ENCODE measurements at places on chromosomes 7 and 10.
A peak's percentile ranks its signal among the peaks of the same experiment; 100 is the strongest.

GRCh38 chr7:158064631-158065030 is 523.0 kb downstream of the PTPRN2 start:
- no peak for DNase-seq

DNA sequence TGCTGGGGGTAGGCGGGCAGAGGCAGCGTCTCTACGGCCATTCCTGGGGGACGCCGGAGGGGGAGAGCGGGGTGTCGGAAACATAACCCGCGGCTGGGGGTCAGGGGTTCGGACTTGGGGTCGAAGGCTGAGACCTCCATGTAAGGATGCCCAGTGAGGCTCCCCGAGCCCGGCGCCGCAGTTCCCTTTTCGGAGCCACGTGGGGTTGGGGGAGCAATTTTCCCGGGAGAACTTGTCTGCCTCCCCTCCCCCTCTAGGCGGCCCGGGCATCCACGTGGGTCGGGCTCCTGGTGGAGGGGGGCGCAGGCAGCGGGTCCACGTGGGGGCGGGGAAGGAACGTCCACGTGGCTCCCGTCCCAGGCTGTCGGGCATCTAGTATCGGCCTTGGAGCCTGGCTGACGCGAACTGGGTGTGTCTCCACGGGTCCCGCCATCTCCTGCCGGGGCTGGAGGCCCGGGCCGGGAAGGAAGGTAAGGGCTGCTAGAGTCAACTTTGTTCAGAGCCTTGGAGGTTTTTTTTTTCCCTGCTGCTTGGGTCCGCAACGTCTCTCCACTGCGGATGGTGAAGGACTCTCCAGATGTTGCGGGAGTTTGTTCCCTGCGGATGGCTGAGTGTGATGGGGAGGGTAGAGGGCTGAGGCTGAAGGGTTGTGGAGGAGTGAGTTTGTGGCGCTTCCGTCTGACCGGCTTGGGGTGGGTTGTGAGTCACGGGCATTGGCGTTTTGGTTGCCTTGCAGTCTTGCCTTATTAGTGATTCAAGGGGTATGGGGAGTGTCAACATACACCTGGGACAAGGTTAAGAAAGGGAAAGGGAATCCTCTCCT is 744 bp downstream of the PPRC1 start:
- DNase-seq: peak; percentile 64

DNA sequence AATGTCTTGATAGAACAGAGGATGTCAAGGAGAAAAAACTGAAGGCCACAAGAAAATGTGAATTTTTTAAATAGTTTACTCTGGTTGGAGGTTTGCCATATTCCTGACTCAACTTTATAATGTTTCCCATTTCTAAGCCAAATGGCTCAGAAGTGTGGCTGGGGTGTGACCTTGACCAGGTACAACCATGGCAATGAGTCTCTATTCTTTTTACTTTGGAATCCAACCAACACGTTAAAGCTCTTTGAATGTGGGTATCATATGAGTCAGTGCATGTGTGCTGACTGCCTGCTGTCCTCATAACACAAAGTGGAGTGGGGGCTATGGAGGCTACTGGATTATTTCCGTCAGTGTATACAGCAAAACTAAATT is 33.5 kb upstream of the DLD start:
- DNase-seq: no peak

DNA sequence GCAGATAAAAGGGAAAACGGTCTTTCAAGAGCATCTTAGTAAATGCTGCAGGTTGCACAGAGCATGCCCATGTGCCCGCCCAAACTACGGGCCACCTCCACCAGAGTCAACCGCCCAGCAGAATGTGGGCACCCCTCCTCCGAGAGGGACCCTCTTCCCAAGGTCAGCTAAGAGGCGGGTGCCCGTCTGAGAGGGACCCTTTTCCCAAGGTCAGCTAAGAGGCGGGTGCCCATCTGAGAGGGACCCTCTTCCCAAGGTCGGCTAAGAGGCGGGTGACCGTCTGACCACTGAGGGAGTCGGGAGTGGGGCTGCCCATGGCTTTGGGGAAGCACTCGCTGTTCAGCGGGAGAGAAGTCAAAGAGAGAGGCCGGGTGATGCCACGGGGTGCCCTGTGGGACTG is 113.1 kb downstream of the PTPRN2 start:
- DNase-seq: no peak

DNA sequence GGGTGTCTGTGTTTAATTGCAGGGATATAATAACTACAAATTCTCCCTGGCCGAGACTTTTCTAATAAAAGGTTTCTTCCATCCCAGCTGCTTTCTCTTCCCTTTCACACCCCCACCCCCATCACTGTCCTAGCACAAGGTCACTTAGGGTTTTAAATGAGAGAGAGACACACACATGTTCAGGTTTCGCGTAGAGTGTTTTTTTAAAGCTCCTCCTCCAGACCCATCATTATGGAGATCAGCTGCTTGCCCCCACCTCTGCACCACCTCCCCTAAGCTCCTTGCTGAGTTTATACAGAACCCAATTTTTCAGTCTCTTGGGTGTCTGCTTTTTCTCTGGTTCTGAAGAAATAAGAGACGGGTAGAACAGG is 18.6 kb downstream of the LRMDA start:
- DNase-seq: no peak

DNA sequence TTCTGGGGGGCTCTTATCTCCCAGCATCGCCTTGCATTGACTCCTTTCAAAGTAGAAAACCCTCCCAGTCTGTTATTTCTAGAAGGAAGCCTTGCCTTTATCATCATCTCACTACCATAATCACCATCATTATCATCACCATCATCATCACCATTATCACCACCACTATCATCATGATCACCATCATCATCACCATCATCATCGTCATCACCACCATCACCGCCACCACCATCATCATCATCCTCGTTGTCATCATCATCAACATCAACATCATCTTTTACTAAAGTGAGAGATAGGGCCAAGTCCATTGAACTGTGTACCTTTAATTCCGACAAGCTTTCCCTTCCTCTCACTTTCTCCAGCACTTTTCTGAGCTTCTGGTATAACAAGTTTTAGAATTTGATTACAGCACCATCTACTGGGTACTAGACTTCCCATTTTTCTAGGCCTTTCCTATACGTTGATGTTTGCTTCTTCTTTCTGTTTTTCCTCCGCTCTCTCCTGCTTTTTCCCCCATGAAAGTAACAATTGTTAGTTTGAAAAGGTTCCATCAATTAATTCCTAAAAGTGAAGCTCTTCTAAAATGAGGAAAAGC is 226.4 kb downstream of the BUB3 start:
- peak; percentile 77 for DNase-seq

- no peak for DNase-seq
Measured at GRCh38 chr7:79979437-79979836, 155.2 kb upstream of the GNAI1 start.

- DNase-seq: no peak
Measured at GRCh38 chr10:44835300-44835699, 75.8 kb upstream of the TMEM72 start.

DNA sequence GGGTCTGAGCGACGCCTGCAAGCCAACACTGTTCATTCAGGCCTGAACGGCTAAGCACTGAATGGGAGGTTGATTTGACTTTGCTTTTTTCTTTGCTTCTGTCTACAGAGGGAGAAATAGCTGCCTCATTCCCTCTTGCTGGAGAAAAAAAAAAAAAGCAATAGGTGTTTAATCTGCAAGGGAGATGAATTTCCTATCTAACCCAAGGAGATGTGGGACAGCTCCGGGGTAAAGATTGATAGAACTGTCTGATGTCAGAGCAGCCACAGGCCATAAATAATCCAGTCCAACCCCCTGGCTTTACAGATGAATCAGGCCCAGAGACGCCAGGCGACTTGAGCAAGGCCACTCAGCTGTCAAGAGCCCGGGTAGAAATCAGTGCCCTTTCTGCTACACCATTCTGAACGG is 168.0 kb downstream of the ARHGAP12 start:
- no peak for DNase-seq

DNA sequence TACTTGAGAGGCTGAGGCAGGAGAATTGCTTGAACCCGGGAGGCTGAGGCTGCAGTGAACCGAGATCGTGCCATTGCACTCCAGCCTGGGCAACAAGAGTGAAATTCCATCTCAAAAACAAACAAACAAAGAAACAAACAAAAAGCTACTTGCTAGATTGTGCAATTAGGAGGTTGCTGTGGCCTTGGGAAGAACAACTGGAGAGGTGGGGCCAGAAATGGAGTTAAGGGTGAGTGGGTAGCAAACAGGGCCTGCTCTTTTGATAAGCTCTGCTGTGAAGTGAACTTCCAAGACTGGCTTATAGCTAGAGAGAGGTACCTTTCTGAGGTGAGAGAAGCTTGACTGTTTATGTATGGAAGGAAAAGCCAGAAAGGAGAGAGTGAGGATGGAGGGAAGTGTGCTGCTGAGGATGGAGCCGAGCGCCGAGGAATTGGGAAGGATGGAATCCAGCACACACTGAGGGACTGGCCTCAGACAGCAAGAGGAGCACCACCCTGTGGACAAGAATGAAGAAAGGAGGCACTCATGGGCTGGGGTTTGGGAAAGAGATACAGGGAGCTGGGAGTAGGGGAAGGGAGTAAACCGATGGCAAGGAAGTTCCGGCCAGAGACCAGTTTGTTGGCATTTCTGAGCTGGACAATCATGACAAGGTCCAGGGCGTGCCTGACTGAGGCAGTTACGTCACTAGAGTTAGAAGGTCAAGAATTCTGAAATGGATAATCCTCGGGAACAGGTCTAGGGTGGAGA is 7.0 kb upstream of the RPEL1 start:
- DNase-seq: no peak

- DNase-seq: no peak
Measured at GRCh38 chr10:8315619-8316021, 261.1 kb downstream of the GATA3 start.

- DNase-seq: no peak
Measured at GRCh38 chr10:122186816-122187810, 84.0 kb upstream of the BTBD16 start.

DNA sequence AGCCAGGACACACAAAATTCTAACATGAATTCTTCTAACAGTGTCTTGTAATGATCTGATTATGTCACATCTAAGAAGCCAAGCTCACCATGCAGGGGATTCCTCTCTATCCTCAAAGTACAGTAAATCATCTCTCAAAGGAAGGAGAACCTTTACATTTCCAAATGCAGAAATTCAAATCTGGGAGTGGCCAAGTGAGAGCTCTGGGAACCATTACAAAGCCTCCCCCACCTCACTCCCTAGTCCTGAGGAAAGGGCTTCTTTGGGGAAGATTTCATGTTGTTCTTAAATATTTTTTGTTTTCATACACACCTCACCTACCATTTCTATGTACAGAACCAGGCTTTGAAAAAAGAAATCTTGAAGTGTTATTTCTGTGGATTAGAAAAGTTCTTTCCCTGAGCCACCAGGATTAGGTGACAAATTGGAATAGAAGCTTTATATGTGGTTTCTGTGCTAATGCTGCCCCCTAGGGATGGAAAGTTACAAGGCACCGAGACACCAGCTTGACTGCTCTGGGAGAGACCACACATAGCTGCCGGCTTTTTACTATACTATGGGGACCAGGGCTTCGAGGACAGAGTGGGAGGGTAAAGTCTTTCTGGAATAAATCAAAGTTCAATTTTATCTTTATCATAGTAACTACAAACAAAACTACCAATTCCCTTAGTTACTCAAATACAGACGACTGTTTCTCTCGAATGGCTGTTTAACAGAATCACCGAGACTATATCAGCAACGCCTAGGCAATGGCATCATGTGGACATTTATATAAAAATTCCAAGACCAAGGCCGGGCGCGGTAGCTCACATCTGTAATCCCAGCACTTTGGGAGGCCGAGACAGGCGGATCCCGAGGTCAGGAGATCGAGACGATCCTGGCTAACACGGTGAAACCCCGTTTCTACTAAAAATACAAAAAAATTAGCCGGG is 116.1 kb downstream of the RNF216 start:
- peak; percentile 68 for DNase-seq

- DNase-seq: no peak
Measured at GRCh38 chr10:60182691-60183090, 207.0 kb downstream of the ANK3 start.

DNA sequence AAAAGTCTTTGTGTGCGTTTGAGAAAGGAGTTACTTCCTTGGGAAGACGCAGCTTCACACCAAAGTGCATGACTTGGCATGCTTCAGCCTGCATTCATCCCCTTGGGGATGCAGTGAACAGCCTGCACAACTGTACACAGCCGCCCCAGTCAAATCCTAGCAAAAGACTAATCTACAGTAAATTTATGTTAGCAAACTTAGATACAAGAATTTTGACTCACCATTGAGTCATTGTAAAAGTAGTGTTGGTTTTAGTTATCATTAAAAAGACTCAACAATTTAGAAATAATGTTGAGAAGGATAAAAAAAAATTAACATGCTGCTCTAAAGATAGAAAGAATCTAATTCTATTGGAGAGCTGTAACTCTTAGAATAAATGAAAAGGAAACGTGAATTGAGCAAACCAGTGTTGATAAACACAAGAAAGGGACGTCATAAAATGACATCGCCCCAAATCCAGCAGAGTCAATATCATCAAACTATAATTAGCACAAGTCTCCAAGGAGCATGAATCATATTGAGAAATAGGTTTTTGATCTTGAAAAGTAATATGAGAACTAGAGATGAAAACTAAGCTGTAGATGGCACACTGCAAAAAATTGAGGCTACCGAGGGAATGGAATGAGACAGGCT is 11.9 kb upstream of the OPTN start:
- DNase-seq: no peak

DNA sequence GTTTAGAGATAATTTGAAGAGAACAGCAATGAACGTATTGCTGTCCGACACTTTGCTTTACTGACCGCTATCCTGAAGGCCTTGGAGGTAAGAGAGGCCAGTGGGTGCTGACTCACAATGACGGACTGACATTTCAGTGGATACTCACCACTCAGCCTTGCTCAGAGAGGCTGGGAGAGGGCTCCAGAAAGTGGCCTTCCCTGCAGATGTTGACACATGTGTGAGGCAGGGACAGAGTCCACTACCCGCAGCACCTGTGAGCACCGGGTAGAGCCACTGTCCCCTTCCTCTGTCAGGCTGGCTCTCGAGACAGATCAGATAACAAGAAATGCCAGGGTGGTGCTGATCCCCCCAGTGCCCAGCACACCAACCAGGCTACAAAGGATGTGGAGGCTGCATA is 75.0 kb downstream of the GPR26 start:
- no peak for DNase-seq

- DNase-seq: no peak
Measured at GRCh38 chr10:50286996-50287803, 35.9 kb upstream of the ASAH2 start.

DNA sequence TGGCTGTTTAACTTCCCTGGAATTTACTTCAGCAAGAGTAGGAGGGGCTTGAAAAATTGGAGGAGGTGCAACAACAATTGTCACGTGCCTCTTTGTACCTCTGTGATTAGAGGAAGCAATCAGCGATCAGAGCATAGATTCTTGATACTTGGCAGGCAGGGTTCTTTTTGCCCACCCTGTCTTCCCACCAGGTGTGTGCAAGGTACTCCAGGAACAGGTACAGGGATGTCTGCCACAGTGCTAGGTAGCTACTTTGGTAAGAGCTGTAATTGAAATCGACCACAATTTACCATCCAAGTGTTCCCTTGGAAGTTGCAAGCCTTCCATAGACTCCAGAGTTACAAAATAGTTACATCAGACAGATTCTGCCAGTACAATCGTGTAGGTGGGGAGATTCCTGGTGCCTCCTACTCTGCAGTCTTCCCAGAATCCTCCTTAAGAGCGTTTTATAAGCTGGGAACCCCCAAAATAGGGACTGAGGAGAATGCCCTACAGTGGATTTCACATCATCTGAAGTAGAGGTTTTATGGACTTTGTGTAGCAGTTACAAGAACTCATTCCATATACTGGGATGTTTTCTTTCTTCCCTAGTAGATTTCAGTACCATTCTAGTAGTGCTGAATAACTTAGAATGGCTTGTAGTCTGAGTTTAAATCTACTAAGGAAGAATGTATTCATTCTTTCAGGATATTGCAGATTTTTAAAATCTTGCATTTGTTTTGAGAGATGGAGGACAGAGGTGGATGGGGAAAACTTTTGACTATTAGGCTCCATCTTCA is 101.9 kb downstream of the EXOC4 start:
- DNase-seq: no peak

Data from hippocampal formation (tissue), 2 donors.